Amniotic stem cell (primary cell): ENCODE measurements at places on chromosomes 3 and 15.

GRCh38 chr3:5579946-5580345 is 392.4 kb downstream of the EDEM1 start:
- no peak for DNase-seq

DNA sequence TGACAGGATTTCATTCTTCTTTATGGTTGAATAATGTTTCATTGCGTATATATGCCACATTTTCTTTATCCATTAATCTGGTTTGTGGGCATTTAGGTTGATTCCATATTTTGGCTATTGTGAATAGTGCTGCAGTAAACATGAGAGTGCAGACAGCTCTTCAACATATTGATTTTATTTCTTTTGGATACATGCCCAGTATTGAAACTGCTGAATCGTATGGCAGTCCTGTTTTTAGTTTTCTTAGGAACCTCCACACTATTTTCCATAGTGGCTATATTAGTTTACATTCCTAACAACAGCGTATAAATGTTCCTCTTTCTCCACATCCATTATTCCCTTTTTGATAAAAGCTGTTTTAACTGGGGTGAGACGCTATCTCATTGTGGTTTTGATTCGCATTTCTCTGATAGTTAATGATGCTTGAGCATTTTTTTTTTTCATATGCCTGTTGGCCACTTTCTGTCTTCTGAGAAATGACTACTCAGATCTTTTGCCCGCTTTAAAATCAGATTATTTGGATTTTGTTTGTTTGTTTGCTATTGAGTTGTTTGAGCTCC is 21.7 kb downstream of the AQP9 start:
- no peak for DNase-seq

- peak; percentile 7 for DNase-seq
Measured at GRCh38 chr3:127456471-127457093, 134.0 kb downstream of the TPRA1 start.

GRCh38 chr3:36380221-36381031 is at the start of gene STAC:
STAC (plus strand) TSS chr3:36380504; CDS start chr3:36380644, 140 bp downstream.
- DNase-seq, result no peak

DNA sequence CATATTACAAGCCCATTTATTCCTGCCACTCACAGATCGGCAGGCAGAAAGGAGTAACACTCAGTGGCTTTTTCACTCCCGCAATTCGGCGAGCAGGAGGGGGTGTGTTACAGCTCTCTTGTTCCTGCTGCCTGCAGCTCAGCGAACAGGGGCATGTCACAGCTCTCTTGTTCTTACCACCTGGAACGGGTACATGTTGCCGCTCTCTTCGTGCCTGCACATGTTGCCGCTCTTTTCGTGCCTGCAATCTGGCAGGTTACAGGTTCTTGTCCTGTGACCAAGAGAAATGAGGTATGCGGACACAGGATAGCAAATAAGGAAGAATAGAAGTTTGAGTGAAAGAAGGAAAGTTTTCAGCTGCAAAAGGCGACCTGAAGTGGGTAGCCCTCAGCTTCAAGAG is 761.4 kb downstream of the NAALADL2 start:
- DNase-seq, result no peak

DNA sequence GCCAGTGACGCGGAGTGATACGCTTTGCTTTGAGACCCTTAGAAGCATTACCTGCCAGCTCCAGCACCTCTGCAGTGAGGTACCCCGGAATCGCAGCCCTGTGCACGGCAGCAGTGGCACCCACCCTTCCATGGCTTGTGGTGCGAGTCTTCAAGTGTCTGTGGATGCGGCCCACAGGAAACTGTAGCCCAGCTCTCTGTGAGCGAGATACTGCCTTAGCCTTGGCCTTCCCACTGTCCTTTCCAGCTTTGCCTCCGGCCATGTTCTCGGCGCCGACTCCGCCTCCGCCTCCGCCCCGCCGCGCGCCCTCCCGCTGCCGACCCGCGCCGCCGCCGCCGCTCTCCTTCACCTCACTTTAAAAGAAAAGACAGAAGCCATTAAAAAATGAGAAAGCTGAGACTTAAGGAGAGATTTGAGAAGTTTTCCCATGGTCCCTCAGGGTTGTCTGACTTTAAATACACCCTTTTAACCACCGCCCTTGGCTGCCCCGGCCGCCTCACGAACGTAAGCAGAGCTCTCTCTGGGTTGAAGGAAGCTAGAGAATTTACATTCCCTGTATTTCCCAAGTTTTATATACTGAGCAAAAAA is 78.5 kb upstream of the FAM174B start:
- DNase-seq, result no peak

DNA sequence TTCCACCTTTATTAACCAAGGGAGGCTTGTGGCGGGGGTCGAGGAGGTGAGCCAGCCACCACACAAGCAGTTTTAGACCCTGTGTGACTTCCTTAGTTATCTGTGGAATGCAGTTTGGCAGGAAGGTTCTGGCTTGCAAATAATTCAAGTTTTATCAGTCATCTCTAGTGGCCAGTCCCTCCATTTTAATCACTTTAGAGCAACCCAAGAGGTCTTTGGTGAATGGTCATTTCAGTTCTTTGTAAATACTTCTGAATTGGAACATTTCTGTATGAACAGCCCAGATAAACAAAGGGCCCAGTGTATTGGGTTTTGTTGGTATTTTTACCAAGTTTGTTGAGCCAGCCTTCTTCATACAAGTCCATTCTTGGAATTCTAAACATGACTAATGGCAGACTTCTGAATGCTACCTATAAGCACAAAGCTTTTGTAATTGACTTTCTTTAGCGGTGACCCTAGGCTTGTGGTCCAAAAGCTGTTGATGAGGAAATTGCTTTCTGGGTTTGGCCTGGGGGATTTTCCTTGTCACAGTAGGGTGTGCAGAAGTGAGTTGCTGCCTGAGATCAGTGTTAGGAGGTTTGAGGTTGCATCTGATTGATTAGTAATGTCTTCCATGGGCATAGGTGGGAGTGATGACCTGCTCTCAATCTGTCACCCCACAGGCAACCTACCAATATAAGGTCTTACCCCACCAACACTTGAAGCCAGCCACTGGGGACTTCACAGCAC is 193.3 kb upstream of the TOPAZ1 start:
- no peak for DNase-seq

DNA sequence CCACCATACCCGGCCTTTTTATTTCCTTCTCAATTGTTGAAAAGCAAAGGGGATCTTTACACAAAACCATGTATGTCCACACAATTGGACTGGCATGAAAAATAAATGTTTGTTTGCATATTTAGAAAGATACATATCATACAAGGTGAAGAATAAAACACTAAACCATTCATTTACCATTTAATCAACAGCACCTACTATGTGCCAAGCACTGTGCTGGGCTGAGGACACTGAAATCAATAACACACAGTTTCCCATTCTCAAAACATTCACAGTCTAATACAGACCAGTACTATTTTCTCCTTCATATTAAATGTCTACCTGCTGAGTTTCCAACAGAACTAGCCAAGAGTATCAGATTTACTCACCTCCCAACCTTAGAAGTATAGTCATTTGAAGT is 84.7 kb downstream of the IGF2BP2 start:
- no peak for DNase-seq

- no peak for DNase-seq
Measured at GRCh38 chr15:98735895-98736617, 87.7 kb downstream of the IGF1R start.

DNA sequence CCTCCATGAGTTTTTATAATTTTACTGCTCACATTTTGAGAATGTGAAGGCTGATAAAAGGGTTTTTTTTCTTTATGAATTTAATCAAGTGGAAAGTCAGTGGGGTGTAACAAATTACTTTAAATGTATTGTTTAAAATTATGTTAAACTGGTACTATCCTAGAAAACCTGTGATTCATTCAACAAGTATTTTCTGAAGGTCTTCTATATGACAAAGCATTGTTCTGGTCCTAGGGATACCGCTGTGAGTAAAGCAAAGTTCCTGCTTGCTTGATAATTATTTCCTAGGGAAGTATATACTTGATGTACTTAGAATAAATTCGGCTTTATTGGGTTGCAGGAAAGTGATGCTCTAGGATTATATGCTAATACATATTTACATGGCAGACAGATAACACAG is 152.8 kb upstream of the GOLGA6L4 start:
- no peak for DNase-seq

DNA sequence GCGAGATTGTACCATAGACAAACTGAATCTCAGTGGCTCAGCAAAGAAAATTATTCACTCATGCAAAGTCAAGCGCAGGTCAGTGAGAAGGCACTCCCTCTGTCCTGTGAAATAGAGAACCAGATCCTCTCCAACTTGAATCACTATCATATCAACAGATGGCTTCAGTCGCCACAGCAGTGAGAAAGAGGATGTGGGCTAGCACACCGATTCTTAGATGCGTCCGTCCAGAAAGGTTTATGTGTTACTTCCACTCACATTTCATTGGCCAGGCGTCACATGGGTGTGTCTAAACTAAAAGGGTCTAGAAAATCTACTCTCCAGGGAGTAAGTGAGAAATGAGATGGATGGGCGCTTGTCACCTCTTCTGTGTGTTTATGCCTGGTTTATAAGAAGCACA is 141.6 kb upstream of the KBTBD8 start:
- DNase-seq, result no peak

DNA sequence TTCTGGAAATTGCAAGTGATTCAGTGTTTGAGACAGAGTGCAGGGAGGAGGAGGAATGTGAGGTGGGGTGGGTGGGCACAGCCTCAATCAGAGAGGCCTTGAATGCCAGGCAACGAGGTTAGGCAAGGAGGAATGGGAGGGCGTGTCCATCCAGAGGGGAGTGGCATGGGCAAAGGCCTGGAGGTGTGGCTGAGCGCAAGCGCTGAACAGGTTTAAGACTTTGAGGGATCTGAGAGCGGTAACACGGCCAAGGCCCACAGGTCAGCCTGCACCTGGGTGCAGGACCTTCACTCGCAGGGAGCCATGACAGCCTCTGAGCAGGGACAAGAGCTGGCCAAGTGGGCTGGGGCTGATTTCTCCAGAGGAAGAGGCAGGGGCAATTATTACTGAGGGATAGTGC is 125.9 kb downstream of the TPRA1 start:
- DNase-seq, result no peak

DNA sequence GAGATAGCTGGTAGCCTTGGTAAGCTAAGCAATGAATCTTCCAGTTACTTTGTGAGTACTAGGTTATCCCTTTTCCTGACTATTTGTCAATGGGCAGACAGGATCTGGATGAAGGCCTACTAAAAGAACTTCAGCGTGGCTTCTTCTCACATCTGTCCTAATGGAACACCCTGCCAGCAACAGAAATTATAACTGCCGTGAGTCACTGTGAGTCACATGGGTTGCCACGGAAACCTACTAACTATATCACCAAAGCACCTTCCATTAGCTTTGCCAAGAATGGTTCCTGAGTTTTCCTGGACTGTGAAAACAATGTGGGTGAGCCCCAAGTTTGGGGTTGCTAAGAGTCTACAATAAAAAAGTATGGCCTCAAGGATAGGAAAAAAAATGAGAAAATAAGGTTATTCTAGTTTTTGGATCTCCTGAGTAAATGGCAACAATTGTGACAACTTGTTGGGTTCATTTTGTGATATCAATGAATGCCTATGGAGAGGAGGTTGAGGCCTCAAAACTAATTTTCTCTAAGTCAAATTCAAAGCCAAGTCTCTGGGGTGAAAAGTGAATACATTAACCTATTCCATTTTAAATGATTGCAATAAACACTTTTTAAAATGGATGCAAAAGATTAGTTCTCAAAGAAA is 195.1 kb upstream of the ICE2 start:
- peak; percentile 77 for DNase-seq

GRCh38 chr3:106877627-106878026 is 499.6 kb upstream of the CCDC54 start:
- no peak for DNase-seq

DNA sequence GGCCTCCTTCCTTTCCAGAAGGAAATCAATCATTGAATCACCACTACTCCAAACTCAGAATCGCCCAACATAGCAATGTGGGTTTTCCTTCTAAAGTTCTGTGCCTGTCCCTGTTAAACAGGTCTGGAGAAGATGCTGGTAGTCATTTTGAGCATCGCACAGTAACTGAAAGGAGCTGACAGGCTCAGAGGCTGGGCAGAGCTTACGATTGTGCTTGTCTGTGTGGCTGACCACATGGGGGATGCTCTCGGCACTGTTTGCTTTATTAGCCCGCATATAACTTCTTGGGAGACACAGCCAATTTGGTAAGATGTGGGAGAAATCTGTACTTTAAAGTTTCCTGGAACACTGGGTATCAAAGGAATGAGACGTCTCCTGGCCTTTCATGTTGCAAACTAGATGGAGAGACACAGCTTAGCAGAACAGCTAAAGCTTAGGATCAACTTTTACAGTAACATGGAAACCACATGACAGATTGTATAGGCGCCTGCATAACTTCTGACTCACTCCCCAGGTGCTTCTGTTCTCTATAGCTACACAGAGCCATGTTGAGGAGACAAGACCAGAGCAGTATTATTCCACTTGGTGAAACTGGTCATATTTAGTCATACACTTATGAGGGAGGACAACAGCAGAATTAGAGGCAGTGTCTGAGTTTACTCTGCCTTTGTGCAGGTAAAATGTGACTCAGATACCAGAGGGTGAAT is 374.1 kb downstream of the RORA start:
- DNase-seq, result no peak

DNA sequence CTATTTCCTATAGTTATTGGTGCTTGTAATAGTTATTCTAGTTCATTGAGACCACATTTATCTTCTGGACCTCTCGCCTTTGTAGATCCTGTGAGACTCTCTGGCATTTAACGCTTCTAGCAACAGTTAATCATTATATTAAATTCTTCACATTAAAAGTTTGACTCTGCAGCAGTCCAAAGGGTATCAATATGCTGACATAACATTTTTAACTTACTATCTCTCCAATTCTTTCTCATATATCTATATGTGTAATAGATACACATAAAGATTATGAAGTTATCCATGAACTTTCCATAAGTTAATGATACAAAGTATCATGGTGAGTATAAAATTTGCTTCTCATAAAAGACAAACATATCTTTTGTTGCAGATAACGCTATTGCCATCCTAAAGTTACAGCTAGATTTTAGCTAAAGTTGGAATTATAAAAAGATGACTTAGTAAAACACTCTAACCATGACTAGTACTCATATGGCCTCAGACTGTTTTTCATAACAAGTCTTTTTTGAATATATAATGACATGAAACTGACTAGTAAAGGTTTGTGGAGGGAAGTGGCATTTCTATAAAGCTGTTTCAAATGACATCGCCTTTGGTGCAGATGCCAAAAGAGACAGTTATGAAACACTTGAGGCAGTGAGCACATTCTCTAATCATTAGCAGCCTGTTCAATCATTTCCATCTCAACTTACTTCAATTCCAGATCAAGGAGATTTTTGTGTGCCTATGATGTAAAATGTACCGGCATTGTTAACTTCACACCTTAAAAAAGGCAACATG is 379.3 kb upstream of the CBLB start:
- DNase-seq, result no peak
